T-helper 22 cell (primary cell): ENCODE measurements at places on chromosomes 5 and 9.

- DNase-seq: peak; percentile 88
Measured at GRCh38 chr5:54517512-54518145, at the start of gene SNX18. SNX18 (plus strand) TSS chr5:54517759; CDS start chr5:54517953, 194 bp downstream.

DNA sequence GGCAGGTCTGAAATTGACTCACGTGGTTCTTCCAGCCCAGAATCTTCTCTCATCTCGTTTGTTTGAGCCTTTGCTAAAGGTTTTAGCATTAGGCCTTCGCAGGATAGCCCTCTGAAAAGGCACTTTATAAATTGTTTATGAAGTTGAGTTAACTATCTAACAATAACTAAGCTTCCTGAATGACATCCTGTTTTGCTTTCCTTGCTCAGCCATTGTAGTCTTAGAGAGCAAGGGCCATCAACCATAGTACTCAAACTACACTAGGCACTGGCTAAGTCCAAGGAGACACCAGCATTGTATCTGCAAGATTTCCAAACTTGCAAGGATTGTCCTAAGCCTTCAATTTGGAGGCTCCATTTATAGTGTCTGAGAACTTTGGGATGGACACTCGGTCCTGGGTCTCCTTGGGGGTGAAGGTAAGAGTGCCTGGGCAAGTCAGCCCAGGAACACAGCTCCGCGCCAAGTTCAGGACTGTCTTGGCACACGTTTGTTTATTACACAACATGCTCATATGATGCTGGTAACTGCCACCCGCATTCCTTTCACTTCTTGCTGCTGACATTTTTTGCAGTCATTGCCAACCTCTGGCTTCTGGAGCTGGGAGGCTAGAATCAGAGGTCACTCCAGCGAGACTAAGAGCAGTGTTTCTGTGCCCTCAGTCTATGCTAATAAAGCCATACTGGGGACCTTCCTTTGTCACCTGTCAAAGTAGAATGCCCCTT lies 151.1 kb downstream of the ESM1 start:
- DNase-seq: no peak

DNA sequence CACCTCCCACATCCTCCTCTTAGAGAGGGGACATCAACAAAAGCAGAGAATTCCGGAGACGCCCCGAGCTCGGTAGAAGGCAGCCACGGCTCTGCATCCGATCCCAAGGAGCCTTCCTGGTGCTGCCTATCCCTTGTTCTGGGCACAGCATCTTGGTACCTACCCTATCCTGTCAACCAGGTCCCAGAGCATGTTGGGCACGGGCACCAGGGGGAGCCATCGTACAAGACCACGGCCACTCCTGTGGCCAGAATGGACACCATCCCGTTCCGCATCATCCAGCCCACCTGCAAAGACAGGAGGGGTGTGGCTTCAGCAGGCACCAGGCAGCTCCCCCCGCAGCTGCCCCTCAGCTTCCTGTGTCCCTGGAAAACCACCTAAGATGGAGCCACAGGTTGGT lies 62.7 kb upstream of the ZNF354A start:
- no peak for DNase-seq

DNA sequence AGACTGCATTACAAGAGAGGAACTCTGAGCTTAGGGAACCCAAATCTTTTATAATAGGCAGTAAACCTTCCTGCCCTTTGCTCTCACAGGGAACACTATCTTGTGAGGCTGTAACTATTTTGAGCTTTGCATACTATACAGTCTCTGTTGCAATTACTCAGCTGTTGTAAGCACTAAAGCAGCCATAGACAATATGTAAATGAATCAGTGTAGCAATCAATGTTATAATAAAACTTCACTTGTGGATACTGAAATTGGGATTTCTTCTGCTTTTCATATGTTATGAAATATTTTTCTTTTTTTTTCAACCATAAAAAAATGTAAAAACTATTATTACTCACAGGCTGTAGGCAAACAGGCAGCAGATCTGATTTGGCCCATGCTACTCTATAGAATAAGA lies 16.7 kb upstream of the UBQLN1 start:
- no peak for DNase-seq

DNA sequence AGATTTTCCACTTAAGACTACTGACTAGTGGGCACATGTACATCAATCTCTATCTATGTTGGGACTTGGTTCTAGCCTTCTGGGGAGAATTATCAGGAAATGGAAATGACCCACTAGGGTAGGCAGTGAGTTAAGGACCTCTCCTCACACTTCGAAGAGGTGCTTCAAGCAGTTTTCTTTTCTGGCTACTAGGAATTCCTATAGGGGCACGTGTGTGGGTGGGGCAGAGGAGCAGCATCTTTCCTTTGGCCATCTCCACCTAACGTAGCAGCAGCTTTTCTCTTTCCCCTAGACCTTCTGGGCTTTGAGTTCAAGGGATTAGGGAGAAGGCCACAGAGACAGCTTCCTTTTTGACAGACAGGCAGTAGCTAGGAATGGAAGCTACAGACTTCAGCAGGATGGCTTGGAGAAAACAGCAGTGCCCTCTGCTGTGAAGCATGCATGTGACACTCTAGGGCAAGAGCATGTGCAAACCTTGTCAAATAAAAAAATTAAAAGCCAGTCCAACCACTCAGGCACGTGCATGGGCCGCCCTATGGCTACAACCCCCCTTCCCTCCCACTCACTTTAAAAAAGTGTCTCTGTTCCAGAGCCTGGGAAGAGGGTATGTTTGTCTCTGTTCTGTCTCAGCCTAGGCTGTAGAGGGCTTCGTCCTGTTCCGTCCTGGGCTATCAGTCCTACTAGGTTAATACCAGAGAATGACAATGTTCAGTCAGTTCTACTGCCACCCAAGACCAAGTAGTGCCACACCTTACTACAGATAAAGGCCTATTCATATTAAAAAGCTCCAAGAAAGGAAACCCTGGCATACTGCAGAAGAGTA lies 8.7 kb upstream of the GFRA3 start:
- DNase-seq: no peak

DNA sequence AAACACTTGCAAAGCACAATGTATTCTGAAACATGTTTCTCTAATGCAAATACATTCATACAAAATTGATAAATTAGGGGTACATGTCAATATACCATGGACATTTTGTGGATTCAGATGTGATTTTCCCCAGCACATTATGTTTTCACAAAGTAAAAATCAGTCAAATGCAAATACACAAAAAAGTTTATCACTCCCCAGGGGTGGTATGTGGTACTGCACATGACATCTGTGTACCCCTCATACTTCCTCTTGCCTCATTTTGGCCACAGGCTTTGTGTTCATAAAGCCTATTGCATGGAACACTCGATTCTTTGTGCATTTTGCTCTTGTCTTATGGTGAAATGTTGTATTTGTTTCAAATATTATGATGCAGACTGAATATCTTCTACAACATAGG lies 116.8 kb upstream of the PDE4D start:
- no peak for DNase-seq

DNA sequence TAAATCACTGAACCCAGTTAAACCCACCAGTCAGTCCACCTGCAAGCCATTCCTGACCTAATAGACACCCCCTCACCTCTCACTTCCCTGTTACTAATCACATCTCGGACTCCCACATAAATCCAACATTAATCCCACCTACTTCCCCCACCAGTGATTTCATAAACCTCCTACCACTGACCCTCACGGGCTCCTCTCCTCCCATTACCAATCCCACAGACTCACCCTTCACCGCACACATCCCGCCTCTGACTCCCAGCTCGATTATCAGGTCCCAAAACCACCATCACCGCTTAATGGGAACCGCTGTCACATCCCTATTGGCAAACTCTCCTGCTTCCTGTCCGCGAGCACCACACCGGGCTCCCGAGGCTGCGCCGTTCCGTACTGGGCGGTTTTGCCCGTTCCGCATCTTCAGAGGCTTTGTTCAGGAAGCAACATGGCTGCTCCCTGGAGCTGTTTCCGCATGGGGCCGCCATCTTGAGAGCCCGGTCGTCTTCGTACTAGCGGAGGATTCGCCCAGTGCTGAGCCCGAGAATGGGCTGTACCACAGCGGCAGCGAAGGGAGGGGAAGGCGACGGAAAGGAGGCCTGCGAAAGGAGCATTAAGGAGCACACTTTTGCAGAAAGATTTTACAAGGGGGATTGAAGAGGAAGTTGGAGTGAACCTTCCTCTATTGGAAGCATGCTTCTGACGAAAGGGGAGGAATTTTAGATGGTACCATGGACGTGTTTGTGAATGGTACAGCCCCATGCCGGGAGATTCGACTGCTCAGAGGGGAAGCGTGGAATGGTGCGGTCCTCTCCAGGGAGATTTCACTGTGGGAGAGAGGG lies at the start of gene ZNF300:
ZNF300 (minus strand) TSS at position 502 of the 833 bp plus-strand sequence. CDS start 1,825 bp downstream, outside the sequence.
- no peak for DNase-seq

DNA sequence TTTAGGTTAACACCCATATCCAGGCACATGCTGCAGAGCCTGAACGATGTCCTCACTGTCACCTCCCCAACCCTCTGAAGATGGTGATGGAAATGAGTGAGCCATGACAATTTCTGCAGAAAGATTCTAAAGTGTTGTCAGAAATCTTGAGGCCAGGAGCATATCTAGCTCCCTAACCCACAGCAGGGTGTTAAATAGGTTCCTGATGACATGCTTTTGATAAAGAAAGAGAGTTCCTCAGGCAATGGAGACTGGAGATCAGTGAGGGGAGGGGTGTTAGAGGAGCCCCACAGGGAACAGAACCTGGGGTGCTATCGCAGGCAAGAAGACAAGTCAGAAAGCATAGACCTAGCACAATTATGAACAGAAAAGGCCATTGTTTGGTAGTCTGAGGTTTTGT lies 95.7 kb downstream of the ENC1 start:
- no peak for DNase-seq

DNA sequence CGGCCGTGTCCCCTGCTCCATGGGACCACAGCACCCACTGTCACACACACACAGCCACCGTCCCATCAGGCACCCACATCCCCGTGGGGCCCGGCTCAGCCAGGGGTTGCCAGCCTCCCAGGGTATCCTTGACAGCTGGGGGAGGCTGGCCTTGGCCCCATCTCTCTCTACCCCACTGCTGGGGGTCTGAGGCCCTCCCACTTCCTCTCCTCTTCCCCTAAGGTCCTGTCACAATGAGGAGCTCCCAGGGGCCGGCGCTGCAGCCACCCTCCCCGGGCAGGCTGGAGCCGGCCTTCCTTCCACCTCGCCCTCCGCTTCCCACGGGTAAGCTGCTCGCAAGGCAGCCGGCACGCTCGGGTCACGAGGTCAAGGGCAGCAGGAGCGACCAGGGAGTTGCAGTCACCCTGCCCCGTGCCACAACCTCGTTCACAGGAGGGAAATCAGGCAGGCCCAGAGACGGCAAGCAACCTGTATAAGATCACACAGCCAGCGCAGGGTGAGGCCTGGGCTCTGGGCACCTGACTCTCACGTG lies 38.6 kb upstream of the NOTCH1 start:
- no peak for DNase-seq

- DNase-seq: no peak
Measured at GRCh38 chr5:15630441-15630840, 130.5 kb downstream of the FBXL7 start.

DNA sequence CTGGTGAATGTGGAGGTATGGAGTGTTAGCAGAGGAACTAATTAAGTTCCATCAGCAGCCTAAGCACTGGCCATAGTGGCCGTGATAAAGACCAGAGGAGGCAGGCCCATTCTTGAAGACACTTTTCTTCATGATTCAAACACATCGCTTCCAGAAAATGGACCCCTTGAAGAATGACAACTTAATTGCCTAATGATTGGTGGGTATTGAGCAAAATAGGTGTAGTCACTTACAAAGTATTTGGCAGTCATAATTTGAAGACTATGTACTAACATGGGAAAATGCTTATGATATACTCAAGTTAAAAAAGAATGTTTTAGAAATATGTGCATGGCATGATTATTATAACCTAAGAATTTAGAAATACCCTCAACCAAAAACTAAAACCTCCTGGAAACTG lies 44.8 kb downstream of the MEGF10 start:
- no peak for DNase-seq

- DNase-seq: no peak
Measured at GRCh38 chr5:126016256-126016655, 407.0 kb upstream of the GRAMD2B start.

DNA sequence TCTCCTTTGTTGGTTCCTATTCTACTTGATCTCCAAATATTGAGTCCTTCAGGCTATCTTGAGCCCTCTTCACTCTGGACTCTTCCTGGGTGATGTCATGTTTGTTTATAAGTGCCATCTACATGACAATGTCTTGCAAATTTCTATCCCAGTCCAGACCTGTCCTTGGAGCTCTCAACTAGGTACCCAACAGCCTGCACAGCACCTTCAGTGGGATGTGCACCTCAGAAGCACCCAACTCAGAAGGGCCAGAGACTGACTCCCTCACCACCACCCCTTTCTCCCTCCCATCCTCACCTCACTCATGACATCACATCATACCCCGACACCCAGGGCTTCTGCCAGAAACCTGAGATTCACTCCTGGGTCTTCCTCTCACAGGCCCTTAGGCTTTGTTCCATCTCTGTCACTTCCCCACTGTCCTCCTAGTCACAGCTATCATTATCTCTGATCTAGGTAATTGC lies 14.4 kb downstream of the TXN start:
- no peak for DNase-seq

DNA sequence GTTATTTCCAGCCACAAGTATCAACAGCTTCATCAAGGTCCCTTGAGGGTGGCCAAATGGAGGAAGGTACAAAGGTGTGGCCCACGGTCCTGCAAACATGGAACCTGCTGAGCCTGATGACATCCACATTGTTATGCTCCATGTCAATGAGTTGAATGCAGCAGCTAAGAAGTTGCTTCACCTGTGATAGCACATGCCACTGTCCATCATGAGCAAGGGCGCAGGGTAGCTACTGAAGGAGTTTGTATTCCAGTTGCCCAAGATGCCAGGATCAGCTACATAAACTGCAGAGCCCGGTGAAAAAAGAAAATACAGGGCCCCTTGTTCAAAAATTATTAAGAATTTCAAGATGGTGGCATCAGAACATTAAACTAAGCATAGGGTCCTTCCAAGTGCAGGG lies 24.2 kb downstream of the LSM11 start:
- DNase-seq: no peak

GRCh38 chr5:428219-428618 lies 14.8 kb upstream of the EXOC3 start:
- no peak for DNase-seq

DNA sequence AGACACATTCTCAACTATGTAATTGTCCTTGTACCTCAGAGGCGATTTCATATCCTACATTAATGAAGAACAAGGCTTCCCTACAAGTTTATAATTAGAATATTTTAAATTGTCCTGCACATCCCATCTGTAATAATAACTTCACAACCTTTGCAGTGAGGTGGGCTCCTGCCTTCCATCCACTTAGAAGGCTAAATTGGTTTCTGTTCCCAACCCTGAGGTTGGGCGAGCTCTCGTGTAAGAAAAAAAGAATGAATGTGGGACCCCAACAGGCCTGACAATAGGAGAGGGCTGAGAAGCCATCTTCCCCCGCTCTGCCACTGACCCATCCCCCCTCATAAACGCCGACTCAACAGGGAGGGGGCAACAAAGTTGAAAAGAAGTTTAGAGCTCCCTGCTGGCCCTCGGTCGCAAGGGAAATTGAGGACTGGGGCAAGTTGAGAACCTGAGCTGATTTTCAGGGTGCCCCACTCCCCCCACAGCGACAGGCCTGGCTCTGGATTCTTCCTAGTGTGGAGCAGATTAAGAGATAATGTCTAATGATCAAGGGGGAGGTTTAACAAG lies 9.4 kb downstream of the BARHL1 start:
- no peak for DNase-seq
